ENCODE measurements at places on chromosomes 6 and 20. TPM values are rescaled to one million over a fixed set of nuclear protein-coding genes. Genes with fewer than 3 reads are reported as not detected.

Gene DEFB128
- not detected for total RNA-seq

Gene RAET1E
- total RNA-seq = not detected

Gene IFNGR1
- total RNA-seq = 38.4 TPM

Gene PRL
- total RNA-seq = not detected

Gene SLC16A10
- total RNA-seq = not detected
